ENCODE measurements at places on chromosomes 7 and 10.

GRCh38 chr10:18437486-18437885 is 213.9 kb downstream of the NSUN6 start:
- DNase-seq = no peak

- no peak for DNase-seq
Observed at GRCh38 chr10:11783558-11783865, 39.6 kb upstream of the PROSER2 start.

- no peak for DNase-seq
Observed at GRCh38 chr7:16067711-16068110, 353.6 kb downstream of the CRPPA start.

DNA sequence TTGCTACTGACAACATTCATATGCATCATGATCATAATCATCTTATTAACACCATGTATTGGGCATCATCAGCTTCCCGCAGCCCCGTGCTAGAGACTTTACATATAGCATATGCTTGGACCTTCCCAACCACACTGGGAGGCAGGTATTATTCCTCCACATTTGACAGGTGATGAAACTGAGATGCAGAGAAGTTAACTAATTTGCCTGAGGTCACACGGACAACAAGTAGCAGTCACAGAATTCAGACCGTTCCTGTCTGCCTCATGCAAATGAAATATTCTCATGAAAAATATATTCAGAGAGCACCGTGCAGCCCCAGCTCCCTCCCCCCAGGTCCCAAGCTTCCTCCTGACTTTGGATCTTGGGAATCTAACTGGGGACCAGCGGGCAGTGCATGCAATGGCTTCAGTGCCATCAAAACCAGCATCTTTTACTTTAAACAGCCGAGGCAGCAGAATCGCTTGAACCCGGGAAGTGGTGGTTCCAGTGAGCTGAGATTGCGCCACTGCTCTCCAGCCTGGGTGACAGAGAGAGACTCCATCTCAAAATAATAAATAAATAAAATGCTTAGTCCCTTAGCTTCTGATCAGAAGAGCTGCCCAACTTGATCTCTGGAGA is 112.2 kb upstream of the GPR26 start:
- no peak for DNase-seq
